ENCODE measurements at places on chromosomes 12 and 14.

DNA sequence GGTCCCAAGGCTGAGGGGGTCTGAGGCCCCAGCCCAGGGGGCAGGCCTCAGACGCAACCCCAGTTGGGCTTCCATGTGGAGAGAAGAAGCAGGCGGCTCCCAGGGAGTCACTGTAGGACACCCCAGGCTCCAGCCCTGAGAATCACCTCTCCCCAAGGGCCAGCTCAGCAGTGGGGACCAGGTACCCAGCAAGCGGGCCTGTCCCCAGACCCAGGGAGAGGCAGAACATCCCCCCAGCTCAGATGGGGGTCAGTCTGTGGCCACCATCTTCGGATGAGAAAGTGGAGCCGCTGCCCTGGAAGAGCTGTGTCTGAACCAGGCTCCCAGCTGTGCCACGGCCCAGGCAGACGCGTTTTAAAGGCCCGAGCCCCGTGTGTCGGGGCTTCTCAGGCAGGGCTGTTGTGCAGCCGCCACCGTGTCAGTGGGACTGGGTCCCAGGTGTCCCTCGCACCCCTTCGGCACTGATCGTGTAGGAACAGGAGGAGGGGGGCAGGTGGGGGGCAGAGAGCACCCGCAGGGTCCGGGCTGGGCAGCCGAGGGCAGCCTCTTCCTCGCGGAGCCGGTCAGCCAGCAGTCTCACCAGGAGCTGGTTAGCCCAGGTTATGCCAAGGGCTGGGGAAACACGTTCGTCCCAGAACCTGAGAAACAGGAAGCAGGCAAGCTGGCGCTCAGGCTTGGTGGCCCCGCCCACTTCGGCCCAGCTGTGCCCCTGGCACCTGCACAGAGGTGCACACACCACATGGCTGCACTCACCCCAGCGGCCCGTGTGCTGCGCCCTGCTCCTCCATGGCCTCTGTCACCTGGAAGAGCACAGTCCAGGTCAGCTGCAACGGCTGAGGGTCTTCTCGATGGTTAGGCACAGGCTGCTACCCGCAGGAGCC is 16.6 kb downstream of the XRCC3 start:
- no peak for DNase-seq

- DNase-seq = no peak
Measured at GRCh38 chr12:131903270-131904255, 9.1 kb downstream of the ULK1 start.

DNA sequence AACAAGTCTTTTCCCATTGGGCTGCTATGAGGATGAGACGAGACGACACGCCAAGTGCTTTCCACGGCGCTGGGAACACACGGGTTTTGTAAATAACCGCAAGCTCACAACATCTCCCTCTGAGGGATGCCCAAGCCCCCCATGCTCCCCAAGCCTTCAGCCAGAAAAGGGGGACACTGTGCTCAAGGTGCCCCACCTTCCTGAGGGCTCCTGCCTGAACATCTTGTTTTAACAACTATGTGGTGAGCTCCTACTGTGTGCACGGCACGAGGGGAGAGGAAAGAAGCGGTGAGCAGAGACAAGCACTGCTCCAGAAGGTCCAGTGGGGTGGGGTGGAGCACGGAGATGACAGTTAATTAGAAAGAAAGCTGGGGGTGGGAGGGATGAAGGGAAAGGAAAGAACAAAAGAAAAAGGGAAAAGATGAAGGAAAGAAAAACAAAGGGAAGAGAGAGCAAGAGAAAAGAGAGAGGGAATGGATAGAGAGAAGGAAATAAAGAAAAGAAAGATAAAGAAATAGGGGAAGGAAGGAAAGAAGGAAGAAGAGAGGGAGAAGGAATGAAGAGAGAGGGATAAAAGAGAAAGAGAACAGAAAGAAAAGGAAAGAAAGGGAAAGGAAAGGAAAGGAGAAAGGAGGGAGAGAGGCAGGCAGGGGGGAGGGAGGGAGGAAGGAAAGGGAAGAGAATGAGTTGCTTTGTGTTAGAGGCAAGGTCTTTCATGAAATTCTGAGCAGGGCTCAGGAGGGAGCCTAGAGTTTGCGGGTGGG is 56.8 kb downstream of the SLC15A4 start:
- no peak for DNase-seq

GRCh38 chr12:108672054-108672453 is 38.4 kb upstream of the SELPLG start:
- DNase-seq = no peak

- no peak for DNase-seq
Measured at GRCh38 chr14:79543967-79544697, 667.2 kb downstream of the DIO2 start.

DNA sequence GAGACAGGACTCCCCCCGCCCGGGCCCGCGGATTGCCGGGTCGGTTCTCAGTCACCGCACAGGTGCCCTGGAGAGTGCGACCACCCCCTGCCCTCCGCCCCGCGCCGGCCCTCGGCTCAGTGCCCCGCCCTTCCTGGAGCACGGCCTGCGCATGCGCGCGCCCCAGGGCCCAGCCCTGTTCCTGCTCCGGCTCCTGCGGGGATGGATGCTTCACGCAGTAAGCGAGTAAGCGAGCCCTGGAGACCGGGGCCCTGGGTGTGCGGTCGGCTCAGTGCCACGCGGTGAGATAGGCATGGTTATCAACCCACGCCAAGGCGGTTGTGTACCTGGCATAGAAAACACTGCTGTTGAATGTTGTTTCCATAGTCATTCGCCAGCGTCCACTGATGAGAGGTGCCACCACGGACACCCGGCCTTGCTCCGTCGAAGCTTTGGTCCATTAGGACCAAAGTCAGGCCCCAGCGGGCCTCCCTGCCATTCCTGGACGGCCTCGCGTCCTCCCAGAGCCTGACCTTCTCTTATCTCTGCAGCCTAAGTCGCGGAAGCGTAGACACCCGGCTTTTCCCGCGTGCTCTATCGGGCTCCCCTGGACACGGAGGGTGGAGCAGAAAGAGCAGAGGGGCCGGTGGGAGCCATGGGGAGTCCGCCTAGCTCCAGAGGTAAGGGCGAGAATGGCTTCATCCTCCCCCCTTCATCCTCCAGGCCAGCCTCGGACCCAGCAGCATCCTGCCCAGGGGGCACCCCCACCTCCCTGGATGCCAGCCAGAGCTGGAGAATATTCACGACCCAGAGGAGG is 90.6 kb downstream of the PAPOLA start:
- DNase-seq = peak; percentile 36

DNA sequence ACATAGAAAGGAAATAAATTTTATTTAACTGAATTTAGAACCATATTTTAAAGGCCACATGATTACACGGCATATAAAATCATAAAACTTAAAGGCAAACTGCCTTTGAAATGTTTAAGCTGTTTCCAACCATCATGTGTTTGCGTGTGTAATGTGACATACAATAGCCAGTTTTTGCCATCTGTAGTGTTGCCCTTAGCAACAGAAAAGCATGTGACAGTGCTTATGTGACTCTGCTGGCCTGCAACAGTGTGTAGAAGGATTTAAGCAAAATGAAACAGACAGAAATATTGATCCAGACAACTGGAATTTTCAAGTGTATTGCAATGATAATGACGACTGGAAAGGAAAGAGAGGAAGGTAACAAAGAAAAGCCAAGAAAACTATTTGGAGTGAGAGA is 49.5 kb downstream of the TSPAN19 start:
- no peak for DNase-seq

DNA sequence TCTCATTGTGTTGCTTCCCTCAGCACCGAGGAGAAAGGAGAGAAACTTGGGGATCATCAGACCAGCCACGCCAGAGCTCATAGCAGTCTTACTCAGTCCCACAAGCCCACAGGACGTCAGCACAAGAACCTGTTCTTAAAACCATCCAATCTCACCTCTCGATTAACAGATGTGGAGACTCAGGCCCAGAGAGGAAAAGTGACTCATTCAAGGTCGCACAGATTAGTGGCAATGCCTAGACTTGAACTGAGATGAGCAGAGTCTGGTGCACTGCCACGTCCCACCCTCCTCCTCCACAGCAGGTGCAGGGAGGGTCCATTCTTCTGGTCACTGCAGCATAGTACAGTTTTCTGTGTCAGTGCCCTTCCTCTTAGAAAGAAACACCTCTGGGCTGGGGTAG is 154.9 kb upstream of the PZP start:
- DNase-seq = no peak
